ENCODE measurements at places on chromosomes 7 and 10.
A peak's percentile ranks its signal among the peaks of the same experiment; 100 is the strongest.

DNA sequence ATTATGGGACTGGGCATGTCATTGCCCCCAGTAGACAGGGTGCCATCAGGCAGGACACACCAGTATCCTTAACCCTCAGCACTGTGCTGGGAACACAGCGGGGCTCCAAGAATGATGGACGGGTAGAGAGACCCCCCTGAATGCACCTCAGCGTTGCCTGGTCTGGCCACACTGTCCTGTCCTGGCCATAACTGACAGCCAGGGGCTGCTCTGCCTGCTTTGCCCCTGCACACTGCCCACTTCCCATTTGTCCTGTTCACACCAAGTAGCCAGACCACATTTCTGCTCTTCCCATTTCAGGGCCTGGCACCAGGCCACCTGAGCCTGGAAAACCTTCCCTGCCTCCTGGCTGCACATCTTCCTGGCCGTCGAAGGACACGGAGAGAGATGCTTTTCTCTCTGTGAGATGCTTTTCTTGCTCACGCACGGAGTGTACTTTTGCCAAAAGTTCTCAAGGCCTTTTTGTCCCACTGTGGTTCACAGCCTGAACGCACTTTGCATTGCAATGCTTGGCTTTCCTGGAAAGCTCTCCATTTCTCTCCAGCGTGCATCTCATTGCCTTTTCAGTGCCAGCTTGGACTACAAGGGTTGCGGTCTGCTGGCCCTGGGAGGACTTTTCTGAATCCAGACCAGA is 131.0 kb upstream of the EEPD1 start:
- DNase-seq = no peak

DNA sequence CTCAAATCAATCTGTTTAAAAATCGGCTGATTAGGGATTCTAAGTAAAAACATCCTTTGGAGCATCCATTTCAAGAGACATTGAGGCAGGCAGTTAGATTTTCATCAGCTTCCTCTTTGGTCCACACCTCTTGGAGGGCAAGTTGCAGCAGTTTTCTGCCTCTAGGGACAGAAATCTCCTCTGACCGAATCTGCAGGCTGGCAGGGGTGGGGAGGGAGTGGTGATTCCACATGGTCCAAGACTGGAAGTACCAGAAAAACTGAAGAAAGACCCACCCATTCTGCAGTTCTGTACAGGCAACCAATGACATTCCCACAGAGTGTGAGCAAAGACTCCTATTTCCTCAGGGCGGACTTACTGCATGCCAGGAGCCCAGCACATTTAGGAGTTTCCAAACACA is 29.0 kb downstream of the FGFBP3 start:
- no peak for DNase-seq

DNA sequence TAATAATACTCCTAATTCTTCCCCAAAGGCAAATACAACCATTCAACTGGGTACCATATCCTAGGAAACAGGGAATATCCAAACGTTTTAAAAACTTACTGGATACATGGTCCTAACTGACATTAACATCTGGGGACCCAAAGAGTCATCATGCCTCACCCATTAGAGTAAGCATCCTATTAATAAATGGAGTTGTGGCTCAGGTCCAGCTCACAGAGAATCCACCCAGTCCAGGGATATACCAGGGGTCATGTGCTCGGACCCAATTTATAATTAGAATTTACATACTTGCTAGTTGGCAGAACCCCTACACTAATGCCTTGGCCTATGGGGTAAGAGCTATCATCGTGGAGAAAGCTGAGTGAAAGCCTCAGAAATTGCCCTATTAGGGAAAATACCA is 670.0 kb downstream of the XPNPEP1 start:
- DNase-seq = no peak

DNA sequence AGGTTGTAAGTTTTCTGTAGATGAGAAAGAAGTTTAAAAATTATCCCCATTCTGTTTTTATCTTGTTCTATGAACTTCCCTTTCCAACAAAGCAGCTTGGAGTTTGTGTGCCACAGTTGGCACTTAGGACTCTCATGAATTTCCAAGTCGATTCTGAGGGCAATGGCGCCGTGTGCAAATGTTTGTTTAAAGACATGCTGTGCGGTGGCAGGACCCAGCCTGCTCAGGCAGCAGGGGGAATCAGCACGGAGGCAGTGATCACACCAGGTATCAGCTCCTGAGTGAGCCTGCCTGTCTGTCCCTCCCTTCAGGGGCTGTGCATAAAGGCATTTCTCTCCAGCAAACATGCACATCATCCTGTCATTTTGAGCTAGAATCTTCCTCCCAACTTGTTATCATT is 109.8 kb upstream of the WDR11 start:
- no peak for DNase-seq

- no peak for DNase-seq
Observed at GRCh38 chr7:55534262-55534915, 37.9 kb downstream of the VOPP1 start.

GRCh38 chr10:101780187-101780817 is 2.9 kb downstream of the NPM3 start:
- no peak for DNase-seq

- DNase-seq = no peak
Observed at GRCh38 chr7:101465576-101466196, 103.0 kb downstream of the COL26A1 start.

DNA sequence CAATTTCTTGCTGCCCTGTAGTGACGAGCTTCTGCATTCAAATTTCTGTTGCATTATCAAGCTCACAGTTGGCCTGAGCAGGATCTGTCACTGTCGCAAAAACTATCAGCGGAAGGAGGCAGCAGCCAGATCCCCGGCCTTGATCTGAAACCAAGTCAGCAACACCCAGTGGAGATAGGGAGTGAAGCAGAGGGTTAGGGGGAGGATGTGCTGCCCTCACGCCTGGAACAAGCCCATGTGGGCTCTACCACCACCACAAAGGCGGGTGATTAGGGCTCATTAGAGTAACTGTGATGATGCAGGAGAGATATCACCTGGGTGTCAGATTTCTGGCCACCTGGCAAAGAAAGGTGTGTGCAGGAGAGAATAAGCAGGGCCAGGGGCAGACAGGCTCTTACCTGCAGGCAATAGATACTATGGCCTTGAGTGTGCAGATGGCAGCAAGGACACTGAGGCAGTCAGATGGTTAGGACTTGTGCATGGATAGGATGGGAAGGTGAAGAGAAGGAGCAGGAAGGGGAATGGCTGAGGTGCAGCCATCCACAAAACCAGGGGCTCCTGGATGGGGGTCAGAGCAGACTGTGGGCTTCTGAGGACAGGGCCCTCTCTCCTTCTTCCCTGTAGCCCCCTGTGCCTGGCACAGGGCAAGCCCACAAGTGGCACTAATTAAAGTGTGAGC is 417.3 kb downstream of the RPS24 start:
- DNase-seq = no peak

DNA sequence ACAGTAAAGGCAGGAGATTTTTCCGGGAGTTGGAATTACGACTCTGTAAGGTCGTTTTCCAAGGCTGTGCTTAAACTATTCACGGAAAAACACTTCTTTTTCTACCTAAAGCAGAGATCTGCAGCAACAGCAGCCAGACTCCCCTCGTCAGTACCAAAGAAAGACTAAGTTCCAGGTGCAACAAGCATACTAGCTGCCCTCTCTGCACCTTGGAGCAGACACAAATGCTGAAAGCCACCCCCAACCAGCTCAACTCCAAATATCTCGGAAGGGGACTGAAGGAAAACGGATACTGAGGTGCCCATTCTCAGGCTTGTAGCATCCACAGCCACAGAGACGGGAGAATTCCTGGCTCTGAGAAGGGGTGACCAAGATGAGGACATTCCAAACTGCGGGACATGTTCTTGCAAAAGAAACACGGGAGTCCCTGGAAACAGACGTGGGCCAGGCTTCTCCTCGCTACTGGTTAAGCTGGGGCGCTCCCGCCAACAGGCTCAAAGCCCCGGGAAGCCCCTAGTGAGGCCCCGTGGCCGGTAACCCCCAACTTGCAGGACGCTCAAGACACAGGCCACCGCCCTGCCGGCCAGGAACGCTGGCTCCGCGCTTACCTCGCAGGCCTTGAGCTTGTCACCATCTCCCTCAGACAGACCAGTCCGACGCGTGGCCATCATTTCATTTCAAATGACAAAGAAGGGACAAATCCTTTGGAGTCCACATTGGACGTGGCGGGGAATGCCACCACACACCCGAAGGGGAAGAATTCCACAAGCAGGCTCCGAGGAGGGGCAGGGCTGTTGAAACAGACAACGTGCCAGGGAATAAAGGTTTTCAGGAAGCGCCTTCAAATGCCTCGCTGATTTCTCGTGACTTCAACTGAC is 2.2 kb downstream of the ARHGAP21 start:
- DNase-seq = no peak

DNA sequence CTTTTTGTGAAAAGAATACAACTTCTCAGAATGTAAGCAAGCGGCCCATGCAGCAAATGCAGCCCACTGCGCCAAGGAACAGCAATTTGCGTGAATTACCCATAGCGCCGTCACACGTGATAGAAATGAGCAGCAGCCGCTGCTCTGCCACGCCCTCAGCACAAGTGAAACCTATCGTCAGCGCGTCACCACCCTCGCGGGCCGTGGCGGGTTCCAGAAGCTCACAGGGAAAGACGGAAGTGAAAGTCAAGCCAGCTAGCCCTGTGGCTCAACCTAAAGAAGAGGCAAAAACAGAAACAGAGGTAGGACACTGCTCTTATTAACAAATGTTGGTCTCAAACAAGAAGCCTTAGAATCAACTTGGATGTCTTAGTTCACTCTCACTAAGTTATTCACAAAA is 70.5 kb downstream of the SHH start:
- no peak for DNase-seq

- DNase-seq = no peak
Observed at GRCh38 chr7:152956006-152956405, 196.5 kb downstream of the ACTR3B start.

DNA sequence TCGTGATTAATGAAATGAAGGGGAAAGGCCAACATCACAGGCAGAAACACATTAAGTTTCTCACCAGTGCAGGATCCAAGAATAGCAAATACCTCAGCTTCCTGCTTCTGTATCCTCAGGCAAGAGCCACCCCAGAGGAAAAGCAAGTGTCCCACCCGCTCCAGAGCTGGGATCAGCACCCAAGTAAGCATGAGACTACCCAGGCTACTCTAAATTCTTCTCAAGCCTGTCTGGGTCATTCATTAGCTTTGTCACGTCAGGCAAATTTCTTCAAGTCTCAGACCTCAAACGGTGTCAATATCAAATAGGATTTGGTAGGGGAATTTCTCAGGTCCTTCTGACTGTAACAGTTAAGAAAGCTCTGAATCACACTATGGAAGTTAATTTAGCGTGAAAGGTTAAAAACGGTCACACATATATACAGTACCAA is 59.0 kb downstream of the GNA12 start:
- DNase-seq = no peak

GRCh38 chr10:95477175-95477520 is 84.0 kb downstream of the SORBS1 start:
- DNase-seq = no peak

DNA sequence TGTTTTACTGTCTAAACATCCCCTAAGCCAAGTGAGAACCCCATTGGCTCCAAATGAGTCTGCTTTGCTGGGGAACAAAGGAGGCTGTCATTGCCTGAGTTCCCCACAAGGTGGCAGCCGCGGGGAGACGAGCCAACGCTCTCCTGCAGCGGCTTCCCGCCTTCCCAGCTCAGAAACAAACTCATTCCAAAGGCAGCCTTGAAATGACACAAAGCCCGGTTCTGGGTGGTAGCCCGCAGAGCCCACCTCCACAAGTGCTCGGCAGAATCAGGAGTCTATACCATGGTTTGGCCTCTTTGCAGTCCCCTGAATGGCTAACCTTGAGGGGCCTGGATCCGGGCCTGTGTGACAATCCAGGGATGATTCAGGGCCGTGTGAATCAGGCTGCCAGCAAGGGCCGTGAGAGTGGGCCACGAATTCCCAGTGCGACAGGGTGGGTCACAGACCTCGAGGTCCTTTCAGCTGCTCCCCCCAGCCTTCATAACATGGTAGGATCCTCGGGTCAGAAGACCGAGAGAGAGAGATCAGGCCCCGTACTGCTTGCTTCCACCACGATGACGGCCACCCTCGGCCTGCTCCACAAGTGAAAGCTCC is 79.7 kb downstream of the DLG5 start:
- DNase-seq = peak; percentile 58

- no peak for DNase-seq
Observed at GRCh38 chr10:124033887-124034218, 59.5 kb downstream of the CHST15 start.

DNA sequence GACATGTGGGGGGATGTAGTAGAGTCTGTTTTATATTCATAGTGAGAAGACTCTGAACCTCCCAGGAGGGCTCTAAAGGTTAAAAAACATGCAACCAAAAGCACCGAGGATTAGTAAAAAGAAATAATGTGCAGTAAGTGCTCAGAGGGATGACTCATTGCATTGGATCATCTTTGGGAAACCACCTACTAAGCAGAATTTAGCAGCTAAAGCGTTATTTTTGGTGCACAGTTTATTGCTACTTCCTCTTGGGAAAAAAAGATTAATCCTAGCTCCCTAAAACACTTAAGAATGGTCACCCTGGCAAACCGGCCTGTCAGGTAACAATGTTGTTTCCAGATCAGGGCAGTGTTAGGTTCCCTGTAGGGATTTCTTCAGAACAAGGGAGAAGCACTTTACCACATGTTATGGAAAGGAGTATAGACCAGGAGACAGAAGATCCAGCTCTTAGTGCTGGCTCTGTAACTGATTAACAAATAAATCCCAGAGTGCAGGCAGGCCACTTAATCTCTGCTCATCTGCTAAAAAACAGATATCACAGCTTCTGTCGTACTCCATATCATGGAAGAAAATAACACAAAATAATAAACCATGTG is 44.8 kb upstream of the FAM133B start:
- DNase-seq = no peak

DNA sequence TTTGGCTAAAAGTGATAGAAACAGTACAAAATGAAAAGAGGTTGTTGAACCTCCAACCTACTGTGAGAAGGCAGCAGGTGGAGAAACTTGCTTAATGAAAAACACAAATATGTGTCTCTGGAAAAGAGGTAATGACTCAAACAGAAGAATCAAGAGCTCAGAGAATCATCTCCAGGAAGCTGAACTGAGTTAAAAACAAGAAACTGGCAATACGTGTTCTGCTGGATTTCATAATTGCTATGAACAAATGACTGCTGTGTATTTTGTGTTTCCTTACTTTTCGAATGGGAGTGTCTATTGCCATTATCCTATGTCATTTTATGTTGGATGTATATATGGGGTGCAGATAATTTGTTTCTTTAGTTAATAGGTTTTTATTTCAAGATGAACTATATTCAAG is 401.1 kb downstream of the DGKB start:
- no peak for DNase-seq

- no peak for DNase-seq
Observed at GRCh38 chr10:99983280-99983988, 26.3 kb downstream of the DNMBP start.

DNA sequence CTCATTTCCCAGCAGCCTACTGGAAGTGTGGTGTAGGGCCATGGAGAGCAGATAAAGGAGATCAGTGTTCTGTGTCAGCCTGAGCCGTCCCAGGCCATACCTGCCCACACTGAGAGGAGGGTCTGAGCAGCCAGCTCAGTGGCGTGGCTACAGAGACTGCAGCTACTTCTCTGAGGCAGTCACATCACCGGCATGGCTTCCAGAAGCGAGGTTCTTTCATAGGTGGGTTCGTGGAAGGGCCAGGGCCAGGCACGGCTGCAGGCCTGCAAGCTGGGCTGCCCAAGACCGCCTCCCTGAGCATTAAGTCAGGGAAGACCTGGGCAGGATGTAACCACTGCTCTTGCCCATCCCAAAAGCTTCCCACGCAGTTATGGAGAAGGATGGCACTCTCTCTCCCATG is 34.9 kb downstream of the LDB3 start:
- no peak for DNase-seq

- DNase-seq = no peak
Observed at GRCh38 chr7:134991469-134992339, 5.4 kb downstream of the AGBL3 start.

- no peak for DNase-seq
Observed at GRCh38 chr7:155258226-155258560, 39.5 kb upstream of the INSIG1 start.

GRCh38 chr7:122310119-122311021 is 5.8 kb upstream of the FEZF1 start:
- DNase-seq = no peak

Data from right renal cortex interstitium (tissue), 3 donors.